ENCODE measurements at places on chromosomes 6 and 20.

DNA sequence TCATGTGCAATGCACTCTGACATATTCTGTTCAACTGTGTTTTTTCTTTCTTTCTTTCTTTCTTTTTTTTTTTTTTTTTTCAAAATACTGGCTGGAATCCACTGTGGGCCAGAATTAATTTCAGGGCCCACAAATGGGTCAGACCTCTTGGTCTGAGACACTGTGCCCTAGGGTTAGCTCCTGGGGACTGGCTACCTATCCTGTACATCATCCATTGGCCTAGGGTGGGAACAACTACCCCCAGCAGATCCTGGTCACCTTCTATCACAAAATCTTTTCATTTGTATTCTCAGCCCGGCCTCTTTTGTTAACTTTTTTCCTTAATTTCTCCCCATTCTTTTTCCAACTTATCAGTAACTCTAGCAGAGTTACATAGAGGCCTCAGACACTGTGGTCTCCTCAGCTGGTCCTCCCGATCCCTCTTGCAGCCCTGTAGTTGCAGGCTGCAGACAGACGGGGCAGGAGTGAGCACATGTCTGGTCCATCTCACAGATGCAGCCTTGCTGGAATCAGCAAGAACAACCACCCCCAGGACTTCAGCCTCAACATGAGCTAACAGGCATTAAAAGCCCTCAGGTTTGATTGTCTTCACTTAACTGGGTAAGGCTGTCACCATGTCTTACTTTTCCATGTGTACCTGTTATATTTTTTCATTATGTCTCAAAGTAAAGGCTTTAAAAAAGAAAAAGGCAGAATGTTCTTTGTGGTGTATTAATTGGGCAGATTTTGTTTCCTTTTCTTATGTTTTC, 41.3 kb downstream of the TXLNB start:
- no peak for DNase-seq

DNA sequence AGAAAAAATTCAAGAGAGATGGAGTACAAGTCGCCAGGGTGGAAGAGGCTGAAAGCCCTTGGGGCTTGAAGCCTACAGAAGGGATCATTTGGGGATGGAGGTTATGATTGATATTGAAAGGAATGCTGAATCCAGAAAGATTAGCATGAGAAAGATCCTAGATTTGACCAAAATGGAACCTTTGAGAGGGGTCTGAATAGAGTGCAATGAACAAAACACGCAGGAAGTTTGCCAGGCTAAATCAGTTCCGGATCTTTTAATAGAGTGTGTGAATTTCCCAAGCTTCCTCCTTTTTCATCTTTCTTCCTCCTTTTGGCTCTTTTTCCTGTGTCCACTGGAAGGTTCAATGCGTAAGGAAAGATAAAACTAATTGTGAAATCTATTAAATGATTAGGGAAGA, 15.3 kb downstream of the IPCEF1 start:
- no peak for DNase-seq

GRCh38 chr20:50676858-50677257, 14.5 kb downstream of the RIPOR3 start:
- DNase-seq = no peak

DNA sequence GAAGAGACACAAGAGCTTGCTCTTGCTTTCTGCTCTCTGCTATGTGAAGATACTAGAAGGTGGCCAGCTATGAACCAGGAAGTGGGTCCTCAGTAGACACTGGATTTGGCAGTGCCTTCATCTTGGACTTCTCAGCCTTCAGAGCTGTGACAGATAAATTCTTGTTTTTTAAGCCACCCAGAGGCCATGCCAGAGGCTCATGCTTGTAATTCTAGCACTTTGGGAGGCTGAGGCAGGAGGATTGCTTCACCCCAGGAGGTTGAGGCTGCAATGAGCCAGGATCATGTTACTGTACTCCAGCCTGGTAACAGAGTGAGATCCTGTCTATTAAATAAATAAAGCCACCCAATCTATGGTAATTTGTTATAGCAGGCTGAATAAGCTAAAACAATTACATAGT, 185.5 kb upstream of the SALL4 start:
- no peak for DNase-seq

- no peak for DNase-seq
Measured at GRCh38 chr20:21633829-21634228, 71.6 kb upstream of the PAX1 start.

GRCh38 chr6:6969761-6970223, 138.0 kb upstream of the RREB1 start:
- no peak for DNase-seq

- no peak for DNase-seq
Measured at GRCh38 chr20:40192081-40192480, 497.0 kb downstream of the MAFB start.

DNA sequence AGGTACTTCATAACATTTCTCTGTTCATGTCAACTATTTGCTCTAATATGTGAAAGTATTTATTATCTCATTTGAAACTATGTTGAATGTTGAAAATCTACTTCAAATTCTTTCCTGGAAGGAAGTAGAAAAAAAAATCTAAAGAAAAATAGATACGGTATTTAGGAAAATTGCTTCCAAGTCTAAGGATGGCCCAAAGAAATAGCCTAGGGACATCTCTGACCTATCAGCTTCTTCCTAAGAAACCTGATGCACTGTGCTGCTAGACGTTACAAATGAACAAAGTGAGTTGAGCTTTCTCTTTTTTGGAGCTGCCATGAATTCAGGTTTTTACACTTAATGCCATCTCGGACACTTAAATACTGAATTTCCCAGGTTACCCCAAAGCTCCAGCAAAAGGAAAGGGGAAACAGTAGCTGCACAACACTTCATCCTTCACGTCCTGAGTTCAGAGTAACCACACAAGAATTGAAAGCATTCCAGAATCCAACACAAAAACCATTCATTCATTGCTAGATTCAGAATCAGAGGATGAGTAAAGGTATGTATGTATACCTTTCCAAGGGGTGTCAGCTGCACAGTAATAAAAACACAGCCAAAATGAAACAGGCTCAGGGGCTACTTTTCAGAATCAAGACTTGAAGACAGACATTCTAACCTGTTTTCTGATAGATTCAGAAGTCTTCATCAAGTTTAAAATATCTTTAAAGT, 7.9 kb downstream of the RMND1 start:
- DNase-seq = no peak

- DNase-seq = no peak
Measured at GRCh38 chr6:133359256-133359655, 118.1 kb downstream of the EYA4 start.

DNA sequence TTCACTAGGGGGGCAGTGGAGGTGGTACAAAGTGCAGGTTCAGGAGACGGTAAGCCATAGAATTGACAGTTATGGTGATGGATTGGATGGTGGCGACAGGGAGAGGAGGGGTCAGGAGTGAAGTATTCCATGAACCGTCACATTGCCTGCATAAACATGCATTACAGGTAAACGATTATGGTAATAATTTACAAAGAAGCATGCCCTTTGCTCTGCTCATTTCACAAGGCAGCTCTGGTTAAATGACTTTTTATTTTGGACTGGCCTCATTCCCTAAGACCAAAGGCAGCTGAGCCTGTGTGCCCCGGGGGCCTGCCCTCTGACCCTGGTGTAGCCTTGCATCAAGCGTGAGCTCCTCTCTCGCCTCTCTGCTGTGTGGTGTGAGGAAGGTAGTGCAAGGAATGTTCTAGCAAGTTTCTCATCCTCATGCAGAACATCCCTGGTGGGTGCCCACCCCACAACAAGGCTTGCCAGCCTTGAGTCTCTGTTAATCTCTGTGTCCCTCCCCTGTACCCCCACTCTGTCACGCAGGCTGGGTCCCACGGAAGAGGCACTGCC, 59.0 kb downstream of the PPP1R14C start:
- DNase-seq = no peak

DNA sequence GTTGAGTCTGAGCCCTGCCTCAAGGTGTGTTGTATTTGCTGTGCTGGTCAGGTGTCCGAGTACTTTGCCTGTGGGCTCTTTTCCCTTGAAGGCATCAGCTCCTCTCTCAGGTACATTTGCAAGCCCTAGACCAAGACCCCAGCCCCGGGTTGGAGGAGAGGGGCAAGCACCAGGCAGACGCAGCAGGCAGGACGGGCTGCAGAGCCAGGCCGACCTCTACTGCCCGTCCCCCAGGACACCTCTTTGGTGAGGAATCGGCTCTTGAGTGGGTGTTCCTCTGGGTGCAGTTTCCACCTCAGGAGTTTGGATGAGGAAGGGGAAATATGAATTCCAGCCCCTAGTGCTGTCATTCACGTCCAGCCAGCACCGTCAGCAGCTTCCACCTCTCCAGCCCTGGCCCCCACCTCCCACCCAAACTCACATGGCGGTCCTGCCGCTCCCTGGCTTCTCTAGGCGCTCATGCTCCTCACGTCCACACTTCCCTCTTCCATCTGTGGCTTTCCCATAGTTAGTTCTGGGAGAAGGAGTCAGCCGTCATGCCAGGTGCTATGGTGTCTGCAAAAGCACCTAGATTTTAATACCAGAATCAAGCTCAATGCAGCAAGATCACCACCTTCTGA, 183.9 kb downstream of the DLL1 start:
- DNase-seq = no peak

- DNase-seq = no peak
Measured at GRCh38 chr20:62770111-62770910, 26.0 kb upstream of the MRGBP start.

DNA sequence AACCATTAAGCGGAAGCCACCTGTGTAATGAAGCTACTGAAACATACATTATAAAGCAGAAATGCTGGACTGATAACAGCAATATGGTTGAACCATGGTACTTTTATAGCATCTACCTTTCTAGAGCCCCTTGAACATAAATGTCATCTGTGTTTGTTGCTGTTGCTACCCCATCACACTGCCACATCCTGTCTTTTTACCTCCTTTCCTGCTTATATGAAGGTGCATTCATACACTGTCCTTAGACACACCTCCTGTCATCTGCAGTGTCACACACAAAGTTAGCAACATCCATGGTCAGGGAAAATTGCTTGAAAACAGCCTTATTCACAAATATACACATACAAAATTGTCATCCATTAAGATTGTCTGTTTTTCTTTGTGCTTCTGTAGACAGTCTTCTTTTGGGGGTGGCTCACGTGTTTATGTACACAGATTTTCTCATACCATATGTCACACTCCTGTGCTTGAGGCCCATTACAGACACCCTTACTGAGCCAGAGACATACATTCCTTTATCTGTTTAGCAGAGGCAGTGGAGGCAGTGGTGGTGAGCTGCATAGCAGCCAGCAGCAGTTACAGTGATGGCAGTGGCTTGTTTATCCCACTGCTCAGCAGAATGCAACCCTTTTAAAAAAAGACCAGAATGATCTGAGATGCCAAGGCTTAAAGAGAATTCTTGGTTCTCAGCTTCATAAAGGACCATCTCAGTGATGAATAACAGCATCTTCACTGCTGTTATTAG, 25.9 kb downstream of the C6orf62 start:
- no peak for DNase-seq

DNA sequence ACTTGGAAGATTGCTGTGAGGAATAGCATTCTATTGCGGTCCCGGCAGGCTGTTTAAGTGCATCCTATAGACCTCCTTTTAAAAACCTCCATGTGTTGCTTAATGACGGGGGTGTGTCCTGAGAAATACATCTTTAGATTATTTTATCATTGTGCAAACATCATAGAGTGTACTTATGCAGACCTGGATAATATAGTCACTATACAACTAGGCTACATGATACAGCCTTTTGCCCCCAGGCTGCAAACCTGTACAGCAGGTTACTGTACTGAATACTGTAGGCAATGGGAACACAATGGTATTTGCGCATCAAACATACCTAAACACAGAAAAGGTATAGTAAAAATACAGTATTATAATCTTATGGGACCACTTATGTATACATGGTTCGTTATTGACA, 175.6 kb downstream of the RNF144B start:
- no peak for DNase-seq

DNA sequence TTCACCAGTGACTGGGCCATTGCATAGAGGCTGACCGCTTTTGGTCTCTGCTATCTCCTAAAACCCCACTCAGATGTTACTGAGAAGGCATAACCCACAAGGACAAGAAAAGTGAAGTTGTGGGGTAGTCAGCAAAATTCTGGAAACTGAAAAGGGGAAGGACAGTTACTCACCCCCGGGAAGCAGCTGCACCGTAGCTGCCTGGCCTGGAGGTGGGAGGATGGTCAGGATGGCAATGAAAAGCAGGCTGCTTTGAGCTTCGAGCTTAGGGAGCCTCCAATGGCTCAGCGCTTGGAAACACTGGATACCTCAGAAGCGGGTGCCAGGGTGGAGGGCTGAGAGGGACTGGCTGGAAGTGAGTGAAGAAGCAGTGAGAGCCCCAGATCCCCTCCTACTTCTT, 56.0 kb downstream of the KCNK5 start:
- no peak for DNase-seq

DNA sequence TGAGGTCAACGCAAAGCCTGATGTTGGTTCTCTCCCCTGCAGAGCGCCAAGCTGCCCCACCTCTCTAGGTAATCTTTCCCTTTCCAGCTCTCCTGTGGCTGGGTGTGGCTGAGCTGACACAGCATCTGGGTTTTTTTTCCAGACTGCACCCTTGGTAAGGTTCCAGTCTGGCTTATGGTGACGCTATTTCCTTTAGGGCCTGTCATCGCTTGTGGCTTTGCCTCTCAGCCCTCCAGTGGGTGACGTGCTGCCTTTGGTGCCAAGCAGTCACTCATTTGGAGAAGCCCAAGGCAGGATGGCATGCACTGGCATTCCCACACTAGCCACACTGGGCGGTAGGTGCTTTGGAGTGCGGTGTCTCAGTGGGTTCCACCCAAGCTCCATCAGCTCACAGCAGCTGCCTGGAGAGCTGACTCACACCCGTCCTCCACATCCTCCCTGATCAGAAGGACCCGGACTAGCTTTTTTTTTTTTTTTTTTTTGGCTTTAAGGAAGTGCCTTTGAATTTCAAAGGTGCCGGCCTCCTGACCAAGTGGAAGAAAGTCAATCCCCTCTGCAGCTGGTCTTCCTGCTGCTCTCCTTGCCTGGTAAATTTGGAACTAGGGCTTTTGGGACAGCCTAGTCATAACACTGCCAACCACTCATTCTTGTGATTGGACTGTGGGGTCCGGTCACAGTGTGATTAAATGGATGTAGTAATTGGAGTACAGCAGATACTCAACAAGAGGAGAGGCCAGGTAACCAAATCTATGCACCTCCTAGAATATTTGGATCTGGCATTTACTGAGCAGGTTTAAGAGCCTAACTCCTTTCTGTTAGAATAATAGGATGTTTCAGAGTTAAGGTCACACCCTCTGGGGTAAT, 153.6 kb downstream of the CD83 start:
- peak; percentile 51 for DNase-seq

- no peak for DNase-seq
Measured at GRCh38 chr20:44489223-44489622, 13.5 kb downstream of the TTPAL start.

DNA sequence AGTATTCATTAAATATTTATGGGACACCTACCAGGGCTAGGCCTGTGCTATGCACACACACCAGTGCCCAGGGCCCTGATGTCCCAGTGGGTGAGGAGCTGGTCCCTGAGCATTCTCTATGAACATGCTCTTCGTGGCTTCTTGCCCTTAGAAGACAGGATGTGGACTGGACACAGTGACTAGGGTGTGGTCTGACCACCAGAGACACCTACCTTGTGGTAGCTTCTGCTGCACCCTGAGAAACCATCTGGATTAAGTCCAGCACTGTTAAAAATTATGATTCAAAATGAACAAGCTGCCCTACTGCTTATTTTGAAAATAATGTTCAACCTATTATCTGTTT, 112.9 kb upstream of the RPS6KA2 start:
- DNase-seq = no peak
